ENCODE measurements at places on chromosomes 13 and 19.

- DNase-seq = no peak
Measured at GRCh38 chr13:77878190-77878589, 40.4 kb downstream of the EDNRB start.

DNA sequence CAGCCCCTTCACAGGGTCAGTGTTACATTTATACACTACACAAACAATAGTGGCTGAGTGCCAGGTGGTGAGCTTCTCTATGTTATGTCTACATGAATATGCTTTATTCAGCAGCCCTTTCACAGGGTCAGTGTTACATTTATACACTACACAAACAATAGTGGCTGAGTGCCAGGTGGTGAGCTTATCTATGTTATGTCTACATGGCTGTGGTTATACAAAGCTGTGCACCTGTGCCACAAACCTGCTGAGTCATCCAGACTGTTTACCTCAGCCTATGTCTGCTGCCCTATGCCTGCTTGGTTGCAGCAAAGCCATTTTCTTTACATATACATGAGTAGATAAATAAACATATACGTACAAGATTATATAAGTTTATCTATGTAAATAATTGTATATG lies 76.5 kb downstream of the ZNF726 start:
- no peak for DNase-seq

- DNase-seq = no peak
Measured at GRCh38 chr13:52359534-52359933, 46.4 kb downstream of the THSD1 start.

DNA sequence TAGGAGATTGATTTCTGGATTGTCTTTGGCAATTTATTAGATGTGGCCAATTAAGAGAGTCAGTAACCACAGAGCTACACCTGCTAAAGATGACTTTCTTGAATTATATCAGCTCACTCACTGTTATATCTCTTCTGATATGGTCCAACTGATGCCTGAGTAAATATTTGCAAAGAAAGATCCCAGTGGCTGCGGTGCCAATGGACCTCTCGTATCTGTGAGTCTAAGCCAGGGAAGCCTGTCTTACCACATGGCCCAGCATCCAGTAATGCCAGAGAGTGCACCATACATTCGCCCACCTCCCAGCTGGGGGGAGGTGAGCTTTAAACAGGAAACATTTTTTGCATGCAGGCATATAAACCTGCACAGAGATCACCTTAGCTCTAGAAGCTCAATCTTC lies 82.7 kb upstream of the SLC15A1 start:
- DNase-seq = no peak

DNA sequence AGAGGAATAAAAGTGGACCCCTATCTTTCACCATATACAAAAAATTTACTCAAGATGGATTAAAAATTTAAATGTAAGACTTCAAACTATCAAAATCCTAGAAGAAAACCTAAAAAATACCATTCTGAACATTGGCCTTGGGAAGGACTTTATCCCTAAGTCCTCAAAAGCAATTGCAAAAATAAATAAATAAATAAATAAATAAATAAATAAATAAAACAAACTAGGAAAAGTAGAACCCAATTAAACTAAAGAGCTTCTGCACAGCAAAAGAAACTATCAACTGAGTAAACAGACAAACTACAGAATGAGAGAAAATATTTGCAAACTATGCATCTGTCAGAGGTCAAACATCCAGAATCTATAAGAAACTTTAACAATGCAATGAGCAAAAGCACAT lies 874.9 kb upstream of the PCDH20 start:
- DNase-seq = no peak

DNA sequence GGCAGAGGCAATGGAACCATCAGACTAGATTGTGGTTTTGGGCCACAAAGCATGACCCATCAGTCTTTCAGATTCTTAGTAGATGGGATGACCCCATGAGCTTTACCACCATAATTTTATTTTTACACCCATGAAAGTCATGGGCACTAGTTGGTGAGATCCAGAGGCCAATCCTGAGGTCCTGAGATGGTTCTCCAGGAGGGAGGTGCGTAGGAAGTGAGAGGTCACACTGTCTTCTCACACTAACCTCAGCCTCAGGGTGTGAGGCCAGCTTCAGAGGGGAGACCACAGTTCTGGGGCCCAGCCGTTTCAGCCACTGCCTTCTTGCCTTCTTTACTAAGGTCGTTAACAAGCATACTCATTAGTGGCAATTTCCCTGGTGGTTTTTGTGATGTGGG lies 106.4 kb downstream of the AKAP11 start:
- no peak for DNase-seq

- DNase-seq = no peak
Measured at GRCh38 chr13:52955472-52955874, 73.1 kb upstream of the OLFM4 start.

DNA sequence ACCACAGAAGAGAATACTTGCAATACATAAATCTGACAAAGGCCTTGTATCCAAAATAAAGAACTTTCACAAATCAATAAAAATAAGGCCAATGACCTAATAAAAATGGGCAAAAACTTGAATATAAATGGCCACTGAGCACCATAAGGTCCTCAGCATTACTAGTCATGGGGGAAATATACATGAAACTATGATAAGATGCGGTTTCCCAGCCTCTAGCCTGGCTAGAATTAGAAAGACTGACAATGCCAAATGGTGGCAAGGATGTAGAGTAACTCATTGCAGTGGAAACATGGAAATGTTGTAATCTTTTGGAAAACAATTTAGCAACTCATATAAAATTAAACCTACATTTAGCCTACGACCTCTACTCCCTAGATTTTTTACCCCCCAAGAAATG lies 227.1 kb downstream of the GGACT start:
- DNase-seq = no peak

- no peak for DNase-seq
Measured at GRCh38 chr13:30052120-30052519, 201.7 kb upstream of the UBL3 start.

- no peak for DNase-seq
Measured at GRCh38 chr19:29683009-29683408, 17.7 kb downstream of the PLEKHF1 start.

DNA sequence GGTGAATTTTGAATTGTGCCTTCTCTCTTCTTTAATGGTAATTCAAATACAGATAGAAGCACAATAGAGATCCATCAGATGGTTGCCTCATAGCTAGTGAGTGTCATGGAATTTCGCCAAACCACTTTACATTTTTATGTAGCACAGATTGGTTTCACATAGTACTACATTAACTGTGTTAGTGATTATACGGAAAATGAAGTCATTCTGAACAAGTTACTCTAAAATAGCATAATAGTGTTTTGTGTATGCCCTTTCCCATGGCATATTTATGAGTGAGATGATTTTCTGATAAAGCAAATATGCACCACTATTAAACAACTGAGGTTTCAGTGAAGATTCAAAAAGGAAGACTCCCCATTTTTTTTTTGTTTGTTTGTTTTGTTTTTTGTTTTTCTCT lies 1623.5 kb downstream of the PCDH9 start:
- DNase-seq = no peak

DNA sequence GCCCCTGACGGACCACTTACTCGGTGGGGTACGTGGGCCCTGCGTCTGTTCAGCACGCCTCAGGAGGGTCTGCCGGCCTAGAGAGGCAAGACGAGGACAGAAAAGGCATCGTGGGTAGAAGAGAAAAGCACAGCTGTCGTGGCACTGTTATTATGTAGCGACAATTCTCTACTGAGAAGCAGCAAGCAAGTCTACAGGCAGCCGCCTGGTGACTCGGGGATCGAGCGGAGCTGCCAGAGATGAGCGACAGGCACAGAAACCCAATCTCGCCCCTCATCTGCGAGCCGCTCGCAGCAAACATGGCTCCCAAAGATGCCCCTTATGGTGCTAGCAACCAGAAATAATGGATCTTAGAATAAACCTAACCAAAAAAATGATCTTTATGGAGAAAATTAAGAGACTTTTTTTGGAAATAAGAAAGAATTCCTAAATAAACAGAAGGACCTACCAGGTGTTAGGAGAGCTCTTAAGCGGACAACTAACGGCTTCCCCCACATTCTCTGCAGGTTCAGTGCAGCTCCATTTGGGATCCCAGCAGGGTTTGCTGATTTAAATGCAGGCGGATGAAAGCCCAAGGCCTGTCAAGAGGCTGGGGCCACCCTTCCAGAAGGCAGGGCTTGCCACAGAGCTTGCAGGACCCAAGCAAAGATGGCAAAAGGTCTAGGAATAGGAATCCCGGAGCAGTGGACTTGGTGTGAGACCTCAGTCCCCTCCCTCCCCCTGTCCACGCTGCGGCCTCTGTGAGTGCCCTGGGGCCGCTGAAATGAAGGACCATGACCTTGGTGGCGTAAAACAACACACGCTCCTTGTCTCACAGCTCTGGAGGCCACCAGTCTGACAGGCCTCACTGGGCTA lies 152.6 kb downstream of the KDM4B start:
- no peak for DNase-seq

DNA sequence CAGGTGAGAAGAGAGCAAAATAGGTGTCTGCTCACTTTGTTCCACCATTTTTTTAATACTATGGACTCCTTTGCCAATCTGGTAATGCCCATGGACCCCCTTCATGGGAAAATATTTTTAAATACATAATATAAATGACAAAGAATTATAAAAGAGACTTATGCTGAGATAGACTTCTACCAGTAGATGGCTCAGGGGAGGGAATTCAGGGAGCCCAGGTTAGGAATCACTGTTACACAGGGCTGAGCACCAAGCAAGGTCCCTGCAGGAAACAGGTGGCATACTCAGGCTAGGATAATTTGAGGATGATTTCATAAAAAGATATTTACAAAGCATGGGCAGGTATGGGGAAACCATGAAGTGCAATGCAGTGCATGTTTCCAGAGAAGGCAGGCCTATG lies 525.9 kb downstream of the FGF9 start:
- DNase-seq = no peak

DNA sequence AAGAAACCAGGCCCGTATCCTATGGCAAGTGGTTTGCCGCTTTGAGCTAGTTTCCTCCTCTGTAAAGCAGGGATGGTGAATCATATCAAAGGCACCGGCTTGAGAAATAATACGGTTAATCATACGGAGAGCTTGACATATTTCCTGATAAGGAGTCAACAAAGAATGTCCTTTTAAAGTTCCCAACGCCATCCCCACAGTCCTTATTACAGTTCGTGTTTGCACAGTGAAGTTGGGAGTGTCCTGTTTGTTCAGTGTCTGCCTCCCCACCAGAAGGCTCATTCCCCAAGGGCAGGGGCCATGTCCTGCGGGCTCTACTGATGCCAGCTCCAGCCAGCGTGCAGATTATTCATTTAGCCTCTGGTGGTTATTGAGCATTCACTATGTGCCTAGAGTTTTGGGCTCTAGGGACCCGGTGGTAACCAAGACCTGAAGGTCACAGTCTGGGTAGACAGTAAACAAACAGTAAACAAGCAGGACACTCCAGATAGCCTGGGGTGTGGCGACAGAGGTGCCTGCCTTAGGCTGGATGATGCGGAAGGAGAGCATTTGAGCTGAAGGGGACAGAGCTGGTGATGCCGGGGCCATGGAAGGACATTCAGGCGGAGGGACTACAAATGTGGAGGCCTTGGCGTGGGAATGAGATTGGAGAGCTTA lies 6.3 kb downstream of the GRAMD1A start:
- DNase-seq = no peak

GRCh38 chr13:41231025-41231677 lies 32.2 kb downstream of the MTRF1 start:
- DNase-seq = no peak

DNA sequence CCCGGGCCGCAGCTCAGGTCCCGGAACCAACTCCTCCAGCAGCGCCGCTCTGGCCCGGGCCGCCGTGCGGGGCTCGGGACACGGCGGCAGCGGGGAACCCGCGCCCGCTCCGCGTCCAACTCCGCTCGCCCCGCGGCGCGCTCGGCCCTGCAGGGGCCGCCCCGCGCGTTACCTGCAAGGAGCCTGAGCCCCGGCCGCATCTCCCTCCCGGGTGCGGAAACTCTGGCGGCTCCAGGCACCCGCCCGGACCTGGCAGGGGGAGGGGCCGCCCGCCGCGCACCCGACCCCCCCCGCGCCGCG lies at the start of gene TMTC4:
Gene TMTC4, minus strand, starts transcription at position 224 of the 300 bp plus-strand sequence. CDS start 4,433 bp downstream, outside the sequence.
- DNase-seq = no peak
